ENCODE measurements at places on chromosomes 3 and 15.
A peak's percentile ranks its signal among the peaks of the same experiment; 100 is the strongest.

GRCh38 chr3:112776836-112777235, 69.8 kb downstream of the CD200R1L start:
- no peak for DNase-seq

- DNase-seq, result no peak
Observed at GRCh38 chr3:105823149-105823867, 45.5 kb downstream of the CBLB start.

- DNase-seq, result no peak
Observed at GRCh38 chr3:106397006-106397405, 528.2 kb upstream of the CBLB start.

GRCh38 chr3:81782585-81782984, 21.1 kb upstream of the GBE1 start:
- no peak for DNase-seq

GRCh38 chr15:25727116-25727515, 136.0 kb downstream of the ATP10A start:
- DNase-seq, result no peak

DNA sequence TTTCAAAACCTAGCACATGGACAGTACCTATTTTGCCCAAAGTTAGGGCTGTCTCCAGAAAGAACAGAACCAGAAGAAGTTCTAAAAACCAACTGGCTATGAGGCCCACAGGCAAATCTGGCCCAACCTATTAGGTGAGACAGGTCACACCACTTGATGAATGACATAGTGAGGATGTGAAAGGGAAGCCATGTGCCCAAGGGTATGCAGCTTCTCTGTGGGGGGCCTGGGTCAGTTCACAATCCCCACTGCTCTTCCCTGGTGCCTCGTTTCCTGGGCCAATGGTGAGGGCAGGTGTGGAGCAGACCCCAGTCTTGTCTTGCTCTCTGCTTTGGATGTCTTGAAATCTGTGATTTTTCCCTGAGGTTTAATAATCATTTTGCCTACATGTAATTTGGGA, 8.9 kb downstream of the INSYN1 start:
- no peak for DNase-seq

DNA sequence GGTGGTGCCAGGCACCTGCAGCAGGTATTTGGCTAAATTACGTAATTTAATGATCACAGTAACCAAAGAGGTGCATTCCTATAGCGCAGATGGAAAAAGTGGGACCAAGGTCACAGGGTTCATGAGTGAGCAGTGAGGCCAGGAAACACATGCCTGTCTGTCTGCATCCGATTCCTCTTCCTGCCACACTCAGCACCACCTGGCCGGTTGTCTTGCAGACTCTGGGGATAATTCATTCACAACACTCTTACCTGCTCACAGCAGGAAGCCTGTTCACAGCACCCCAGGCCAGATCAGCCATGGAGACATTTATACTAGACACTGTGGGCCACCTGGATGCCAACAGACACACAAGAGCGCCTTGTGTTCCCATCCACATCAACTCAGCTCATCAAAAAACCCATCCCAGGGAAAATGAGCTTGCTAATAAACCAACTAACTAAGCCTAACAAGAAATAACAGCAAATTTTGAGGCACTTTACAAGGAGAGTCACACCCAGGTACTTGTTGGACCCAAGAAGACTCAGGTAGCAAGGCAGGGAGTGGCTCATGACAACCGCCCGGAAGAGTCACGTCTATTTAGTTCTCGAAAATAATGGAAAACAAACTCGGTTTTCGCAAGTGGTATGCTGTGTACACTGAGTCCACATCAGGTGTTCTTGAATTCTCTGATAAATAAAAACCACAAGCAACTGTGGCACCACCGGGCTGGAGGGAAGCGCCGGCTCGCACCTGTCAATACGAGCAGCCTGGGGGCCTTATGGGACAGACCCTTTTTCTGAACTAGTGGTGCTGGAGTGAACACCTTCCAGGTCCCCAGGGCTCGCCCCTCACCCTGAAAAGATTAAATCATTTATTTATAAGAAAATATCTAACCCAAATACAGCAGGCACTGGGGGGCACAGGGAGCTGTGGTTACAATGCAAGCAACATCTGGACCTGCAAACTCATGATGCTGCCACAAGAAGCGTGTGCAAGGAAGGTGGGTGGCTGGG, 40.5 kb downstream of the FAM174B start:
- DNase-seq, result no peak

DNA sequence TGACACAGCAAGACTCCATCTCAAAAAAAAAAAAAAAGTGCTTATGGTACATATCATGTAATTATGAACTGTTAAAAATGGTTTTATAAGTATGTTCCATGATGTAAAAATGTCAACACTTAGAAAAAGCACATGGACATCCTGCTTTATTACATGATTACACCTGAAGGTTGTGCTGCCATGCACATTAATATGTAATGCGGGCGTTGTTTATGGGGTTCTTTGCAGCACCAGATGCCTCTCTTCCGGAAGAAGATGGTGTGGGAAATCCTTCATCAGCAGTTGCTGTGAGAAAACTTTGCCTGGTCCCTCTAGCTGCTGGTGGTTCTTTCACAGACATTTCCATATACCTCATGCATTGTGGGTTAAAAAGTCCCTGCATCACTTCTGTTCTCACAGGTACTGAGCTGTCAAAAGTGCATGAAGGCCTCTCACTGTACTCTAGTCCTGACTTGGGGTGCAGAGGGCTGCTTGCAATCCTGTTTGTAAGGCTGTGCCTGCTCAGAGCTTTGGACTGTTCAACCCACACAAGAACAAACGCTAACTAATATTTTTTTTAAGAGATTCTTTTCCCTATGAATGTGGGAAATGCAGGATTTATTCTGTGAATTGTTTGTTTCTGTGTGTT, 43.6 kb downstream of the SENP2 start:
- no peak for DNase-seq

DNA sequence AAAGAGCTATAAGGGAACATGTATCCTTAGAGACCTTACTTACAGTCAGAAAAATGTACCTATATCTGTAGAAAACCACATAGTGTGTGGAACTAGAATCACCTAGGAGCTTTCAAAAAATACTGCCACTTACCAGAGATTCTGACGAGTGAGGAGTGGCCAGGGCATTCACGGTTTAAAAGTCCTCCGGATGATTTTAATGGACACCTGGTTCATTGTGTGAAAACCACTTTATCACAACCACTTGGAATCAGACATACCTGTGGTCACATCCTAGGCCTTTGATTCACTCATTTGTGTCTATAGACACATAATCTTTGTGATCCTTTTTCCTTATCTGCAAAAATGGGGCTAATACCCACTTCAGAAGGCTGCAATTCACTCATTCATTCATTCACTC, 159.8 kb downstream of the MBNL1 start:
- DNase-seq, result no peak

DNA sequence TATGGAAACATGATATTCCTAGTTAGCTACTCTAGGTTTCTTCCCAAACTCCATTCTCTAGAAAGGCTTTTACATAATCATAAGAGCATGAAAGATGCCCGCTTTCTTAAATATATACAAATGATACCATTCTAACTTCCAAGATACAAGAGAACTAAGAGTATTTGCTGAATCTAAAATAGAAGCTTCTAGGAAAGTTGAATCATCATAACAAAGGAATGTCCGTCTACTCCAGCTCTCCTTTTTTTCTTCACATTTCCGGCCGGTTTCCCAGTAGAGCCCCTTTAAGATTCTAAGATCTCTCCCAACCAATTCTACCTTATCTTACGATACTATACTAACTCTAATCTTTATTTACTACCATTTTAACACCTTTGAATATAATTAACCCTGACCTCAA, 60.1 kb downstream of the RAD18 start:
- no peak for DNase-seq

GRCh38 chr3:128307781-128308469, 154.6 kb downstream of the EEFSEC start:
- DNase-seq, result no peak

DNA sequence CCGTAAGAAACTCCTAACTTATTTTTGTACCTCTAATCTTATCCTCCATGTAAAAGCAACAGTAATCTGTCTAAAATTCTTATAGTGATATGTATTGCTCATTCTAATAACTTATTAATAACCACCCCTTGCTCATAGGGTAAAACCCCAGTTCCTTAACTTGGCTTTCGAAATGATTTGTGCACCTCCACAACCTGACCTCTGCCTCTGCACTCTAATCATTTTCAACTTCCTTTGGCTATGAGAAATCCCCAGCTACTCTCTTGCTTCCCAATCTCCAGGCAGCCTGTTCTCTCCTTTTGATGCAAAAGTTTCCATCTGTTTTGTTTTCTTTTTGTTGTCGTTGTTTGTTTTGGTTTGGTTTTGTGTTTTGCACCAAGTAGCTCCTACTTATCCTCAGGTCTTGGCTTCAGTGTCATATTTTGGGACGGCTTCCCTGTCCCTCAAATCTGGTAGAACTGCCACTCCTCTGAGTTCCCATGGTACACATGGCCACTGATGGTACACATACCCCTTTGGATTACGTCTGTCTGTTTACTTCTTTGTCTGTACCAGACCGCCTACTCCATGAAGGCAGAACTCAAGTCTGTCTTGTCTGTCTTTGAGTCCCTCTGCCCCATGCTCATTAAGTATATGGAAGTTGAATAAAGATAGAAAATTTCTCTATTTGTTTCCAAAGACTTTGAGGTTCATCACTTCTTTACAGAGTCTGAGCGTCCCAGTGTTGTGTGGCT, 105.6 kb upstream of the TGFBR2 start:
- DNase-seq, result no peak

- DNase-seq, result no peak
Observed at GRCh38 chr3:133934073-133934970, 38.6 kb upstream of the RAB6B start.

DNA sequence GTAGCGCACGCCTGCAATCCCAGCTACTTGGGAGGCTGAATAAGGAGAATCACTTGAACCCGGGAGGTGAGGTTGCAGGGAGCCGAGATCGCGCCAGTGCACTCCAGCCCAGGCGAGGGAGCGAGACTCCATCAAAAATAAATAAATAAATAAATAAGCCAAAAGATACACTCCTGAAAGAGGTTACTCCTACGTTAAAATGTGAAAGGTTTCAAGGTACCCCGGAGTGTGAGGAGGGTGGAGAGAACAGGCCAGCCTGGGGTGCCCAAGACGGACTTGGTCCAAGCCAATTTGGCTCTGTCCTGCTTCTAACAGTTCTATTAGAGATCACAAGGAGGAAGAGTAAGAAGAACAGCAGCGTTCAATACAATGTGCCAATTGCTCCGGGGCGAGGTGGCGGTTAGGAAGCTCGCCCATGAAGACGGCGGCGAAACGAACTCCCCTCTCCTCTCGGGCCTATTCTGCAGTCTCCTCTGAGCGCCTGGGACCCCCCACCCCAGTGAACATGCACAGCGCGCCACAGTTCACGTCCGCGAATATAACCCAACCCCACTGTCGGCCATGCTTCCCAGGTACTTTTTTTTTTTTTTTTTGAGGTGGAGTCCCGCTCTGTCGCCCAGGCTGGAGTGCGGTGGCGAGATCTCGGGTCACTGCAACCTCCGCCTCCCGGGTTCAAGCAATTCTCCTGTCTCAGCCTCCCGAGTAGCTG, 942 bp downstream of the ELP6 start:
- peak; percentile 36 for DNase-seq

DNA sequence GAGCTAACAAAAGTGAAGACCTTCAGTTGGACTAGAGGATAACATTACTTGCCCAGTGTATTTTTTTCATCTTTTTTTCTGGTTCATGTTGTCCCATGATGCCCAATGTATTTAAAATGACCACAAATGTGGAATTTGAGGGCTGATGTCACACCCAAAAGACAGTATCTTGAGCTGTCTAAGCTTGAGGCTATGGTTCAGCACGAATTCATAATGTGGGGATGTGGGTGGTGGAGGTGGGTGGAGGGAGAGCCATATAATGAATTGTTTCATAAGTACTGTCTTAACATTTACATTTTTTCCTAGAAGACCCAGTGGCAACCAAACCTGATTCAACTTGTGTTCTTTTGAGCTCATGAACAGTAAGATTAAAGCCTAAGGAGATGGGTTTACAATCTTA, 37.5 kb downstream of the CHAC1 start:
- DNase-seq, result no peak

- DNase-seq, result no peak
Observed at GRCh38 chr15:81573098-81573746, 199.2 kb upstream of the TMC3 start.

GRCh38 chr3:71447803-71448202, 135.7 kb downstream of the FOXP1 start:
- no peak for DNase-seq

DNA sequence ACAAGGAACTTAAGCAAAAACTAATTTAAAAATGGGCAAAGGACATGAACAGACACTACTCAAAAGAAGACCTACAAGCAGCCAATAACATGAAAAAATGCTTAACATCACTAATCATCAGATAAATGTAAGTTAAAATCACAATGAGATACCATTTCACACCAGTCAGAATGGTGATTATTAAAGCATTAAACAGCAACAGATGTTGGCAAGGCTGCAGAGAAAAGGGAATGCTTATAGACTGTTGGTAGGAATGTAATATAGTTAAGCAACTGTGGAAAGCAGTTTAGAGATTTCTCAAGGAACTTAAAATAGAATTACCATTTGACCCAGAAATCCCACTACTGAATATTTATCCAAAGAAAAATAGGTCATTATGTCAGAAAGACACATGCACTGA, 482.2 kb downstream of the SQOR start:
- DNase-seq, result no peak

- DNase-seq, result no peak
Observed at GRCh38 chr15:101504373-101504772, 14.9 kb upstream of the PCSK6 start.

DNA sequence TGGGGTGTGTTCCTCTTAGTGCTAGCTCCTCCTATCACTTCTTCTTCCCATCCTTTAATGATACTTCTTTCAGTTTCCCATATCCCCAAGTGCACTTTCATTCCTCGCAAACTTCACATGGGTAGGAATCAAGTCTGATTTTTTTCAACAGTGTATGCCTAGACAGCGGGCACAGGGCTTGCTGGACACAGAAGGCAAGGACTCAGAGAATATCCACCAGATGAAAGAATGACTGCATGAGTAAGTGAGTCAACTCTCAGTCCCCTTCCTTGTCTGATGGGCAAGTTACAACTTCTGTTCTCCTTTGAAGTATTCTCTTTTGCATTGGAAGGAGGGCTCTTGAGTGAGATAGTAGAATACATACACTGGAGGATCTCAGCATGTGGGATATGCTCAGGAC, 3.1 kb upstream of the SQOR start:
- DNase-seq, result no peak

GRCh38 chr3:158560979-158561378, 10.0 kb upstream of the MLF1 start:
- no peak for DNase-seq

DNA sequence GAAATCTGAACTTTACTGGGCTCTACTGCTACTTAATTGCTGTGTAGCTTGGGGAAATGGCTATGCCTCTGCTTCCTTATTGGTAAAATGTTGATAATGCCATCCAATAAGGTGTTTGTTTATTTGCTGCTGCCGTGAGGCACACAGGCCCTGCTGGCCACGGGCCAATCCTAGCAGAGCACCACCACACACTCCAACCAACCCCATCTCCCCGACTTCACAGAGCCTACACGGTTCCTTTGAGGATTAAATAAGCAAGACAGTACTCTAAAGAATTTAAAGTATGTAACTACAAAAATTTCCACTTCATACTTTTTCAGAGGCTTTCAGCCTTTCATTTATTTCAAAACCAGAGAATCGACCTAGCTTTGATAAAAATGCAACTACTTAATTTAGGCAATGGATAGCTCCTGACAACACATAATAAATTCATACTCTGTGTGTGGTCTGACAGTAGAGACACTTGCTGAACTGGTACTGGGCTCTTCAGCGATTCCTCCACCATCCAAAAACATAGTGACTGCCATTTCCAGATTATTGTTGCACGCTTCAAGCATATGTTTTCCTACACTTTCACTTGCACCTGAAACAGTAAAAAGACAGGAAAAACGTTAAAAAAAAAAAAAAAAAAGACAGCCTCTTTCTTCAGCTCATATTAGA, 25.3 kb downstream of the UBXN7 start:
- DNase-seq, result peak; percentile 20

Measured in left lung (tissue), 14 donors.